SW480 (cell line): ENCODE measurements at places on chromosomes 5 and 9.

DNA sequence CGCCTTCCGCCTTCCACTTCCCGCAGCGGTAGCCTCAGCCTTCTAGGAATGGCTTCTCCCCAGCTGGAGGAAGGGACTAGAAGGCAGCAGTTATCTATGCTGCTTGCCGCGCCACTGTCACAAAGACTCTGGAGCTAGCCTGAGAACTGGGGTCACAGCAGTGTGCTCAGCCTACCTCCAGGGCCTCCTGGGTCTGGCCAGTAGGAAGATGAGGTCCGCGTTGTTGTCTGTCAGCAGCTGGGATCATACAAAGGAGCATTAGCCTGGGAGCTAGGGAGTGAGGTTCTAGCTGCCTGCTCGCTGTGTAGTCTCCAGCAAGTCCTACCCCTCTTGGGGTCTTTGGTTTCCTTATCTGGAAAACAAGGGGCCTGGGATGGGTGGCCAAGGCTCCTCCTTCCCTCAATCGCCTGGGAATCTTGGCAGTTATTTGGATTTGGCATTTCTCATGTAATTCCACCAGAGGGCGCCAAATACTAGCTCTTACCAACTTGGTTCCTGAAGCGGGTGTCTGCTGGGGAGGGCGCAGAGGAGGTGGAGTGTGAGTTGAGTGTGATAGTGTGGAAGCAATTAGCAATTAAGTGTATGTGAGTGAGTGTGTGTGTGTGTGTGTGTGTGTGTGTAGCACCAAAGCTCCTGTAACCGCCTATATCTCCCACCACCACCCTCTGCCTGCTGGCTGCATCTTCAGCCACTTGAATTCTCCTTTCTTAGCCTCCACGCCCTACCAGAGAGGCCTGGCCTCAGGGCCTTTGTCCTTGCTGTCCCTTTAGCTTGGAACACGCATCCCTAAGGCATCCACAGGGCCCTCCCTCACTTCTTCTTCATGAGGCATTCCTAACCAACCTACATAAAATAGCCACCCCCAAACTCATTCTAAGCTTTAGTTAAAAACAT, 97.1 kb downstream of the ENTREP1 start:
- DNase-seq, result peak; percentile 57

DNA sequence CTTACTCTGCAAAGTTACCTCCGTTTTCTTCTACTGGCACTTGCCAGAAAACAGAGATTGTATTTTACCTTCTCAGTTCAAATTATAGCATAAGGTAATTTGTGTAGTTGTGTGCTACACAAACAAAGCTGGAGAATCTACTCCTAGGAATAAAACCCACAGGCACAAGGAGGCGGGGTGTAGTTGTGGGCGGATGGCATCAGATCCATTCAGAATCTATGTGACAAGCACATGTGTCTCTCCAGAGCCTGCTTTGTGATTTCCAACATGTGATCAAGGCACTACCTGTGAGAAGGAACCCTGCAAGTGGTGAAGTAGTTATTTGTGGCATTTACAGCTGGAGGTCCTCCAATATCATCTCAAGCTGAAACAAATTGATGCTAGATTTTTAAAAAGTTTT, 39.0 kb downstream of the GAS1 start:
- DNase-seq, result no peak

DNA sequence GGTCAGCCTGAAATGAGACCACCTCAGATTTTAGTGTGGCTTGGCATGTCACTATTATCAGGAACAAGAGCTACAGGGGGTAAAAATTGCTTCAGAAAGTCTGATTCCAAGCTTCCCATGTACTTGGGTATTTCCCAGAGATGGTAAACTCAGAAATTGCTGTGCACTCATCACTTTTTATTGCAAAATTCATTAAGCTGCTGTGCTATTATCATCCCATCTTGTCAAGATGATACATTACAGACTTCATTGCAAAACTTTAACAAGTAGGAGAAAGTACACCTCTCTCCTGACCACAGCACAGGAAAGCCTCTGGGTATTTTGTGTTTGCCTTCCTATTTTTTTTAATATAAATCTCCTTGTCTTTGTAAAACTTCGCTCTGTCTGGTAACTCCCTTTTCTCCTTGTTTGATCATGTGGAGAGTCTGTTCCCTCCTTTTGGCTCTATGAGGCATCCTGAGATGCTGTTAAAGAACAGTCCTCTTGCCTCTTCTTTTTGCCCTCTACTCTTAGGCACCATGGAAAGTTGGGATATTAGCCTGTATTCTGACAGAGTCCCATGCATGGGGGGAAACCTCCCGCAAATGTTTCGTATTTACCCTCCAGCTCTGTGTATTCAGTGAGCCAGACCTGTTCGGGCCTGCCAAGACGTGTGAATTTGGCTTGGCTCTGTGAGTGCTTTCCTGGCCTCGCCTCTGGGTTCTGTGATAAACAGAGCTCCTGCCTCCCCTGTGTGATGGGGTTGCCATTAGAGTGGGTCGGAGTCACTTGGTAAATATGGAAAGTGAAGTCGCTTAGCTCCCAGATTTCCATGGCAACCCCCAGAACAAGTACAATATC, 260.7 kb downstream of the NR3C1 start:
- DNase-seq, result no peak

- no peak for DNase-seq
These were observed 37.1 kb upstream of the RAPGEF6 start for GRCh38 chr5:131671994-131672655.

DNA sequence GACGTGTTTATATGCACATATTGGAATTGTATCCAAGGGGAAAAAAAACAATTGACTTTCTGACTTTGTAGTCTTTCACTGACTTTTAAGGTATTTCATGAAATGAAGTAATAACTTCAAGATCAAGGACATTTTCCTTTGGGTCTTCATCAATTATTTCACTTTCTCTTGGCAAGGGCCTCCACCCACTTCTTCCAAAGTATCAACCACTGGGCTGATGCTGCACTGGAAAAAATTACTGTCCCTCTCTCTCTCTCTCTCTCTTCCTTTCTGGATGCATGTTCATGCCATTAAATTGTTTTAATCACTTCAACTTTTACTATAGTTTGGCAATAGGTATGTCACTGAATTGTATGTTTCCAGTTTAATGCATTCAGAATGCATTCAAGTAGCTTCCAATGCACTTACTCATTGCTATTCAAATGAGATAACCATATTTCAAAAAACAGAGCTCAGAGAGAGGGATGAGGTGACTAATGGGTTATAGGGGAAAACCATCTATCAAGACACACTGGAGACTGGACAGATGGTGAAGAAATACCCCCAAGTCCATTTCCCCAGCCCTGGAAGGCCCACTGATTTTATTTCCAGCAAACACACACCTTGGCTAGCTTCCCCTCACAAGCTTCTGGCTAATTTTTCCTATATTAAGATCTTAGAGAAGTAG, 585.3 kb downstream of the EBF1 start:
- DNase-seq, result no peak

GRCh38 chr9:26746357-26747072, 146.1 kb downstream of the CAAP1 start:
- peak; percentile 9 for DNase-seq

DNA sequence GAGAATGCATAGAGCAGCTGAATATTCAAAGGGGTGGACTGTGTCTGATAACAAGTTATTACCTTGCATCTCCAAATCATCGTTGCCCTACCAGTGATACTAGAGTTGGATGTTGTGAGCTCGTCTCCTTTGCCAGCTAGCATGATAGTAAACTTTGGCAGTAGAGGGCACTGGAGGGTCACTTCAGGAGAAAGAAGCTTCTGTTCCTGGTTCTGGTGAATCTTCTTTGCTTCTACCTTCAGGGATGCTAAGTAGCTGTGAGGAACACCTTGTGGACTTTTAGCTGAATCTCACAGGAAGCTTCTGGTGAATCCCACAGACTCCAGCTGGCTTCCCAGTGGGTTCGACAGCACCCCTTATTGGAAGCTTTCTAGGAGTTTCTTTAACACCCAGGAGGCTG, 626.6 kb upstream of the SGCD start:
- DNase-seq, result peak; percentile 11

DNA sequence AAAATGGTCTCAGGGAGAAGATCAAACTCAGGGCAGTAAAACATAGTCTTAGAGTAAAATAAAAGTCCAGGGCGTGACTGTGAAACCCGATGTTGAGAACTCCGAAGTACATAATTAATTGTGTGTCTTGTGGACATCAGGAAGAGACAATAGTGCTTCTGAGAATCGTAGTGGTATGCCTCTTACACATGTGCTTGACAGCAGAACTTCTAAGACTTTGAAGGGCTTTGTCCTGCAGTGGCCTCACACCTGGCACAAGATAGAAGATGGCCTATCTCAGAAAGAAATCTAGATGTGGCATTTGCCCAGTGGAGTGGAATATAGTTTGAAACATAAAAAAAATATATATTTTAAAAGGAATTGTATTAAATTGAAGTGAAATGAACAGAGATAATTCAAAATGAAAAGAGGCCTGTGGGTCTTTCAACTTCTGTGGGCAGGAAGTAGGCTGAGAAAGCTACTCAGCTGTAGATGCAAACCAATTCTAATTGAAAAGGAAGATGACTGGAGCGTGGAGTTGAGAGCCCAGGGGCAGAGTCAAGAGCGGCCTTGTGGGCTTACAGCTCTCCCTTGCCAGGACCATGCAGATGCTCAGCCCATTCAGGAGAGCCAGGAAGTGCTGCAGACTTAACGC, 468.4 kb downstream of the KDM4C start:
- DNase-seq, result no peak

DNA sequence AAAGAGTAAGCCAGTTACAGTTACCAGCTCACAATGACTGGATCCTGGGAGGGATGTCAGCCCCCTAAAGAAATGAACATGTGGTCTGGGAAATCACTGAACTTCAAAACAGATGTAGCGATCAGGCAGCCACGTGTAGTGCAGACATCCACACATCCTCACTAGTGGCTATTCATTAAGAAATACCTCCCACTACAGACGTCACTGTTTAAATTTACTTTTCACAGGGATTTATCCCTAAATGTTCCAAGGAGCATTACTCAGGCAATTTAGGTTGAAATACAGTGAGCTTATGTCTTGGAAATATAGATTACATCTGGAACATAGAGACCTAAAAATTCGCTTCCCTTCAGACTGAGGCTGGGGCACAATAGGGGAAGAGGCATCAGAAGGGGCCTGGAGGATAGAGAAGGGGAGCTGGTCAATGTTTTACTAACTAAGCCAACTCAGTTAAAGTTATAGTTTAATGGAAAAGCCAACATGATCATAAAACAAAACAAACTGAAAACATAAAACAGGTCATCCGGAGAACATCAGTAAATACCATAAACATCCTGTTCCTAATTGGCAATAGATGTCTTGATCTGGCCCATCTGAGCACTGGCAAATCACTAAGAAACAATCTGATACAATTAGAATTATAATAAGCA, 92.3 kb downstream of the FANCC start:
- no peak for DNase-seq

GRCh38 chr5:136814619-136815378, 449.5 kb upstream of the TRPC7 start:
- no peak for DNase-seq

DNA sequence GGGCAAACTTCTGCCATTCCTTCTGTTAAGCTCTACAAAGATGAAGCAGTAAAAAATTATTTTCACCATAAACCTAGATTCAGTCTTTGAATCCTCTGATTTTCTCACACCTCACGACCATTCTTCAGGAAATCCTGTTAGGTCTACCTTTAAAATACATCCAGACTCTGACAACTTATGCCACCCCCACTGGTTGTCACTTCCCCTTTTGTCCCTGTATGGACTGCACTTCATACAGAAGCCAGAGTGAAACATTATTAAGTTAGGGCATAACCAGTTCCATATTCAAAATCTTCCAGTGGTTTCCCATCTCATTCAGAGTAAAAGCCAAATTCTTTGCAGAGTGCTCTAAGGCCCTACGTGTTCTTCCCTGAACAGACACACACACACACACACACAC, 499.8 kb downstream of the RASEF start:
- no peak for DNase-seq

GRCh38 chr5:1468629-1469527, 23.6 kb upstream of the SLC6A3 start:
- DNase-seq, result no peak

GRCh38 chr5:148491793-148492184, 108.0 kb downstream of the FBXO38 start:
- no peak for DNase-seq

- DNase-seq, result peak; percentile 5
These were observed 54.5 kb upstream of the FST start for GRCh38 chr5:53425687-53426511.

GRCh38 chr9:98017306-98017705, 34.2 kb downstream of the ANP32B start:
- DNase-seq, result no peak

GRCh38 chr5:42595597-42595996, 161.0 kb upstream of the CCDC152 start:
- no peak for DNase-seq

GRCh38 chr5:133996683-133997252, 8.0 kb downstream of the VDAC1 start:
- no peak for DNase-seq

DNA sequence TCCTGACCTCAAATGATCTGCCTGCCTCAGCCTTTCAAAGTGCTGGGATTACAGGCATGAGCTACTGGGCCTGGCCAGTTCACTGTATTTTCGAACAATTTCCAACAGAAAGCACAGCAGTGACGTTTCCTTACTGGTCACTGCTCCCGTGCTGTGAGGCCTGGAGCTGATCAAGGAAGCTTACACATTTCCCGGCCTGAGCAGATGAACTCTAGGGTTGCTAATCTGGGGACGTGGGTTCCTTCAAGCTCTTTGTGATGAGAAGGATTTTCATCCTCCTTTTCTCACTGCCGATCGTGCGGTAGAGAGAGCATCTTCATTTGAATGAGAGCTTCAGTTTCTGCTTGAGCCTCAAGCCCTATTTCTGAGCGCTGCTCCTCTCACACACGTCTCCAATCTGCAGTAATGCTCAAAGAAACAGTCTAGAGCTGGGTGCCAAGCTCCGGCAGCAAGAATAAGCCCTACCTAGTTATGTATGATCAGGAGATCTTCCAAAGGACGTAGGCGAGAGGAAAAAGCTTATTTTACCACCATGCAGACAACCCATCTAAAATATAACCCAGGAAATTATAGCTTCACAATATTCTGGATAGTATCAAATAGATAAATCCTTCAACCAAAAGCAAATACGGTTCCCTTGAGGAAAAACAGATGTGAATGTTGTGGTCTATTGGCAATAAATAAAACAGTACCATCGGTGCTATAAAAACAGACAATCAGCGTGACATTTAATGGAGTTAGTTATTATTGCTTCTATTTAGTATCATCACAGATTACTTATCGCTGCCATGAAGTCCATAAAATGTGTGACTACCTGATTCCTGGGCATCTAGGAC, 7.3 kb upstream of the SPATA24 start:
- DNase-seq, result no peak

DNA sequence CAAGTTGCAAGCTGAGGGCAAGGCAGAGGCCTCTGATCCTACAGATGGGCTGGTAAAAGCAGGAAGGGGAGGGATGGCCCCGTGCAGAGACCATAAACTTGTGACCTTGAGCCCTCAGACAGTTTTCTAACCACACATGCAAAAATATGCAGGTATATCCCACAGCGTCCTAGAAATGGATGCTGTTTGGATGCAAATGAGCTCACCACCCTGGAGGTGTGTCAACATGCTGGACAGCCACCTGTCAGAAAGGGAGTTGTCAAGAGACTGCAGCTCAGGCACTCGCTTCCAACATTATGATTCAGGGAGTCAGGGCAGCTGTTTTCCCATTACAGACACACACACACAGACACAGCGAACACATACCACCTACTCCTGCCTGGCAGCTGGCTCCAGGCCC, 97.3 kb upstream of the PANK3 start:
- DNase-seq, result peak; percentile 92
